ENCODE measurements at places on chromosomes 16 and 17.
A peak's percentile ranks its signal among the peaks of the same experiment; 100 is the strongest.

GRCh38 chr16:72313903-72314302 lies 141.9 kb upstream of the PMFBP1 start:
- DNase-seq: no peak

DNA sequence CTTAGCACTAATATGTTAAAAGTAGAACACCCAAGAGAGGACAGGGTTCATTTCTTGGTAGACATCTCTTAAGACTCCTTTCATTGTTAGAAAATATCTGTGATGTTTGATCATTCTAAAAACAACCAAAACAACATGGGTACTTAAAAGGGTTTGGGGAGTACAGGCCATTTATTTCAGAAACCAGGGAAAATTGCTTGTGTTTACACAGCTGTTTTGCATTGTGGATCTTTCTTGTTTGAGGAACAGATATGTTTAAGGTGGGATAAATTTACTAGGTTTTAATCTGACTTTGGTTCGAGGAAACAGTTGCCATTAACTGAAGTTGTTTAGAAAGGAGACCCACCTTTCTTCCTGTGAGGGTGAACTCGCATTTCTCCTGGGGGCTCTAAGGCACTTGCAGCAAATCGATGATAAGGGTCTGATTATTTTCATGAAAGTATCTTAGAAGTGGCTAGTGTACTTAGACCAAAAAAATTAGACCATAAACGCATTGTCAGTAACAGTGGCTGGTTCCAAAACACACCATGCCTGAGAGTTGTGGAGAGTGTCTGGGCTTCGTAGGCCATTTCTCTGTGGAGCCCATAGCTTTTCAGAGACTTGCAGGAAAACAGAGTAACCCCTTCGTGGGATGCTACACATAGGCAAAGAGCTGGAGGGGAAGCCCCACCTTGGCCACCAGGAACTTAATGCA lies 17.6 kb downstream of the CLUAP1 start:
- DNase-seq: no peak

DNA sequence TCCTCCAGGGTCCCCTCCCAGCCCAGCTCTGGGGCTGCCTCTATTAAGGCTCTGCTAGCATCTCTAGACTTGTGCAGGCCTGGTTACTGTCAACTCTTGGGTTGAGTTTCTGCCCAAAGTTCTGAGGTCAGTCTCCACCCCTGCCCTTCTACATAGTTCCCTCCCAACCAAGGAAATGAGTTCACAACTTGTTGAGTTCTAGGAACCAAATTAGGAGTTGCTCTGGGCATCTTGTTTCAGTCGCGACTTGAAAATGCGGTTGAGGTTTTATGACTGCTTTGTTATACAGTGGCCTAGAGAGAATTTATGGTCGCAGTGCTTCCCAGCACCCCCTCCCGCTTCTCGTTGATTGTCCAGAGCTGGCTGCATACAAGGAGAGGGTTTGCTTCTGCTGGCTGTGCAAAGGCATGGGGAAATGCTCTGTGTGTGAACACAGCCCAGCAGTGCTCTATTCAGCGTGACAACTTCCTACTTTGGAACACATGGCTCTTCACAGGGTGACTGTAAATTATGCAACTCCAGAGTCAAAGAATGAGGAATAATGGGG lies 20.2 kb downstream of the GNAO1 start:
- no peak for DNase-seq

GRCh38 chr16:50596762-50597450 lies 48.7 kb downstream of the NKD1 start:
- no peak for DNase-seq

DNA sequence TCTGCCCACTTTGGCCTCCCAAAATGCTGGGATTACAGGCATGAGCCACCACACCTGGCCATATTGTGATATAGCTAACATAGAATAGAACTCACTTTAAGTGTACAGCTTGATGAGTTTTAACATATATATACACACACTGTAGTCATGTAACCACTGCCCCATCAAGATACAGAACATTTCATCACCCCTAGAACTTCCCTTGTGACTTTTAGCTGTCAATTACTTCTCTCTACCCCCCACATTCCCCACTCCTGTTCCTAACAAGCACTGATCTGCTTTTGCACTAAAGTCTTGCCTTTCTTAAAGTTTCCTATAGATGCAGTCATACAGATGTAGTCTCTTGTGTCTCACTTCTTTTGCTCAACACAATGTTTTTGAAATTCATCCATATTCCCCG lies 93.1 kb downstream of the PITPNC1 start:
- DNase-seq: no peak

- no peak for DNase-seq
Observed at GRCh38 chr16:23081675-23082119, 67.6 kb downstream of the USP31 start.

DNA sequence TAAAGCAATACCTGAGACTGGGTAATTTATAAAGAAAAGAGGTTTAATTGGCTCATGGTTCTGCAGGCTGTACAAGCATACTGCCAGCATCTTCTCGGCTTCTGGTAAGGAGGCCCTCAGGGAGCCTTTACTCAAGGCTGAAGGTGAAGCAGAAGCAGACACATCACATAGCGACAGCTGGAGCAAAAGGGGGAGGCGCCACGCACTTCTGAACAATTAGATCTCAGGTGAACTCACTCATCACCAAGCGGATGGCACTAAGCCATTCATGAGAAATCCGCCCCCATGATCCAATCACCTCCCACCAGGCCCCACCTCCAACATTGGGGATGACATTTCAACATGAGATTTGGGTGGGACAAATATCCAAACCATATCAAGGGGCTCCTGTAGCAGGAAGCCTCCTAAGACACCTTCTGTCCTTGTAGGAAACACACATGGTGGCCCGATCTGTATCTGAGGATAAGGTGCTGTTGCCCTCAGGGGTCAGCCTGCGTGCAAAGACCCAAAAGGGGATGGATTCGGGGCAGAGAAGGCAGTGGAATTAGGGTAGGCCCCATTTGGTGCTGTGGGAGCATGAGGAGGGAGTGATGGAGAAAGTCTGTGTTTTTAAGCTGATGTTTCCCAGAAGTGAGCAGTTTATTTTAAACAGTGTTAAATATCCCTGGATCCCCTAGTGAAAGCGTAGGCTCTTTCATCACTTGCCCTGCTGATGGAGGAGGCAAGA lies 23.0 kb downstream of the IL21R start:
- no peak for DNase-seq

DNA sequence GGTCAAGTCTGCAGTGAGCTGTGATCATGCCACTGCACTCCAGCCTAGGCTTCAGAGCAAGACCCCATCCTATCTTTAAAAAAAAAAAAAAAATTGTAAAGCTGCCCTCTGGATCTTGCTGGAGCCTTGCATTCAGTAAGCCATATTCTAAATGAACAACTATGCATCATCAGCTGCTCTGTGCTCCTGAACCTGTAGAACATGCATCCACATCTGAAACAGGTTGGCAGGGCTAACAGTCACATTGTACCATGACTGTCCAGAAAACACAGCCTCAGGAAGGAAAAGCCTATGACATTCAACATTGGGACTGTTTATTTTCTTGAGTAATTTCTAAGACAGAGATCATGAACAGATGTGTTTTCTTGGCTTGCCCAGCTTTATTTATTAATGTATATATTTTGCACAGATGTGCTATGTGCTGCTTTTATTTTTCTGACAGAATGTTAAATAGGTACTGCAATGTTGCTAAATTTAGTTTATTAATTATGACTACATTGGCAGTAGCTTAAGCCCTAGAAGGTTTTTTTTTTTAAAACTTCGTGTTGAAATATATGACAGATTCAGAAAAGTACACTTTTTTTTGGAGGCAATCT lies 19.8 kb downstream of the ACSF2 start:
- DNase-seq: no peak

DNA sequence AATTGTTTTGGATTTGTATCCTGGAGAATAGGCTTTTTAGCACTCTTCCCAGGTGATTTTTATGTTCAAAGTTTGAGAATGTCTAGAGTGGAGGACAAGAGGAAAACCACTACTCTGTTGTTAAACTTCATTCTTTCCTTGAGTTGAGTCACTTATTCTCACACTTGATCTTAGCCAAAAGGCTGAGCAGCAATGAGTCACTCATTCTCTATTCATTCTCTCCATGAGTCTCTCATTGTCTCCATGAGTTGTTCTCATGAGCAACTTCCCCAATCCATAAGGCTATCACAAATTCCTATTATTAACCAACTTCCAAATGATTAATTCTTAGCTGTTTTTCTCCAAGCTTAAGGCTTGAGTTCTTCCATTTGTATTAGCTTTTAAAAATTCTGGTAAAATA lies 1393.3 kb downstream of the CDH8 start:
- DNase-seq: no peak

GRCh38 chr16:50268352-50268751 lies 2.0 kb downstream of the ADCY7 start:
- no peak for DNase-seq

DNA sequence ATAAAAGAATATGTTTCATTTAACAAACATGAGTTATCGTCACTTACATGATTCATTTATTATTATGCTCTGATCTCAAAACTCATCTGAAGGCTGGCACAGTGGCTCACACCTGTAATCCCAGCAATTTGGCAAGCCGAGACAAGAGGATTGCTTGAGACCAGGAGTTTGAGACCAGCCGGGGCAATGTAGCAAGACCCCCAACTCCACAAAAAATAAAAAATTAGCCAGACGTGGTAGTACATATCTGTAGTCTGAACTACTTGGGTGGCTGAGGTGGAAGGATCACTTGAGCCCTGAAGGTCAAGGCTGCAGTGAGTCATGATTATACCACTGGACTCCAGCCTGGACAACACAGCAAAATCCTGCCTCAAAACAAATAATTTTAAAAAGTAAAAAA lies 16.0 kb downstream of the APPBP2 start:
- no peak for DNase-seq

GRCh38 chr17:76353004-76353598 lies 615 bp downstream of the PRPSAP1 start:
- peak; percentile 40 for DNase-seq
